Hematopoietic multipotent progenitor cell treated with erythropoietin and hydrocortisone succinate and interleukin-3 and kit ligand, for 4 days (in vitro differentiated cells): ENCODE measurements at places on chromosomes 3 and 15.

GRCh38 chr15:100337096-100338044, 4.4 kb downstream of the ADAMTS17 start:
- DNase-seq, result no peak

- DNase-seq, result no peak
These were observed 32.6 kb upstream of the FHIT start for GRCh38 chr3:61283876-61284275.

DNA sequence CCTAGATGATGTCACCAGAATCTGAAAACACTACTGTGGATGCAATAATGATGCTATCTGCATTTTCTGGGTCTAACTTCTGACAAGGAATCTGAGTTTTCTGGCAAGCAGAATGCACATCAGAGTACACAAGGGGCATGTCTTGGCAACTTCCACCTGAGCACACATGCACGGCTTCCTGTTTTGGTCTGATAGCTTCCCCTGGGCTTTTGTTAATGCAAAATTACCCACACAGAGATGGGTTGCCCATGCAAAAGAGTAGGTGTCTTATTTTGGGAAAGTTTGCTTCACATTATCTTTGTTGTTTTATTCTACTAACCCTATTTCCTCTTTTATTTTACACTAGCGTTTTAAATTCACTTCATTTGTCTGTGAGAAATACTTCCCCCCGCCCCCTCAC, 74.2 kb upstream of the SATB1 start:
- DNase-seq, result peak; percentile 44

GRCh38 chr15:57320631-57321220, 55.6 kb upstream of the CGNL1 start:
- peak; percentile 64 for DNase-seq

DNA sequence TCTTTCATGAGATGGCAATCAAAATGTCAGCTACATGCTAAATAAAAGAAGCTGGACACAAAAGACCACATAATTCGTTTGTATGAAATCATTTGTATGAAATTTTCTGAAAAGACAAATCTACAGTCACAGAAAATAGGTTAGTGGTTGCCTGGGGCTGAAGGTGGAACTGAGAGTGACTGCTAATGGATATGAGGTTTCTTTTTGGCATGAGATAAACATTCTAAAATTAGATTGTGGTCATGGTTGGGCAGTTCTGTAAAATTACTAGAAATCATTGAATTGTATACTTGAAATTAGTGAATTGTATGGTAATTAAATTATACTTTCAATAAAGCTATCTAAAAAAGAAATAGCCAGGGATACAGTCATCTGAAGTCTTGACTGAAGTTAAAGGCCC, 2.7 kb upstream of the DMXL2 start:
- DNase-seq, result no peak
